ENCODE measurements at places on chromosomes 5 and 9.
A peak's percentile ranks its signal among the peaks of the same experiment; 100 is the strongest.

DNA sequence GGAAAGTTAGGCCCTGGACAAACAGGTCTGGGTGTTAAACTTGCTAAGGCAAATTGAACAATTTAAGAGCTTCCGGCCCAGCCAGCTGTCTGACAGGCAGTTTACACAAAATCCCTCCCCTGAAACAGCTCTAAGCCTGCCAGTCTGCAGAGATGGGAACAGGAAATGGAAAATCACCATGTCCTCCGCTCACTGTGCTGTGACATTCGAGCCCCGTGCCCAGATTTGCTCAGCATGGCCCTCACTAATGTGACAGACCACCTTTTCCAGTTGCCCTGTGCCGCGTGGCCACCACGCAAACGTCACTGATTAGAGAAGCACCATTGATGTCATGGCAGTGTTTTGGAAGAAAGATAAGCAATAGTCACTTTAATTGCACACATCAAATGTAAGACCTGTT, 41.0 kb downstream of the CCNJL start:
- DNase-seq = peak; percentile 32

DNA sequence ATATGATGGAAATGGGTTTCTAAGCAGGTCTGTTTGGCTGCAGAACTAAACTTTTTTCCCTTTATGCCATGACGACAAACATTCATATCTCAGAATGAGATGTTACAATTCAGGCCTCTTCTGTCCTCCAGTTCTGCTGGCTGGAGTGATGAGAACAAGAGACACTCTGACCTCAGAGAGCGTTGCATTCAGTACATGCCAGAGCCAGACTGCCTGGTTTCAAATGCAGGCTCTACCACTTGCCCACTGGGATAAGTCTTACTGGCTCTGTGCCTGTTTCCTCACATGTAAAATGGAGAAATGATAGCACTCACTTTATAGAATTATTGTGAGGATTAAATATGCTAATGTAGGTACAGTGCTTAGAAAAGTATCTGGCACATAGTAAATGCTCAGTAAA, 24.8 kb upstream of the TOMM5 start:
- peak; percentile 4 for DNase-seq

GRCh38 chr5:83657807-83658525, 62.7 kb downstream of the HAPLN1 start:
- DNase-seq = no peak

GRCh38 chr5:171617266-171617665, 168.4 kb upstream of the SMIM23 start:
- DNase-seq = no peak

GRCh38 chr9:72315510-72316311, 49.3 kb downstream of the ZFAND5 start:
- DNase-seq = peak; percentile 72

DNA sequence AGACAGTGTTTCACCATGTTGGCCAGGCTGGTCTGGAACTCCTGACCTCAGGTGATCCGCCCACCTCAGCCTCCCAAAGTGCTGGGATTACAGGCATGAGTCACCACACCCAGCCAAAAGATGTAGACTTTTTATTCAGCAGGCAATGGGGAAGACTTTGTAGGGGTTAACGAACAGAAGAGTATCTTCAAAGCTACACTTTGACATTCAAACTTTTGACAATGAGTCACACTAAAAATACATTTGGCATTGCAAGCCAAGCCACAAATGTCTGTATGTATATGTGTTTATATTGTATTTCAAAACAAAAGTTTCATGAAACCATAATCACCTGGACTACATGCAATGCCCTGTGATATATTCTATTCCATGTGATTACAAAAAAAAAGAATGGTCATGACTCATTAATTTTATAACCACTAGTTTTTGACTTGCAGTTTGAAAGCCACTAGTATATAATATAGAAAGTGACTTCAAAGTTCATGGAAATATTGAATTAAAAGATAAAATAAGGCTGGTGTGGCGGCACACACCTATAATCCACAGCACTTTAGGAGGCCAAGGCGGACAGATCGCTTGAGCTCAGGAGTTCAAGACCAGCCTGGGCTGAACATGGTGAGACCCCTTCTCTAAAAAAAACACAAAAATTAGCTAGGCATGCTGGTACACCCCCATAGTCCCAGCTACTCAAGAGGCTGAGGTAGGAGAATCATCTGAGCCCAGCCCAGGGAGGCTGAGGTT, 8.3 kb downstream of the DIMT1 start:
- no peak for DNase-seq

GRCh38 chr5:103829585-103829984, 267.0 kb upstream of the NUDT12 start:
- no peak for DNase-seq

- no peak for DNase-seq
Measured at GRCh38 chr9:134313470-134313869, 12.8 kb upstream of the RXRA start.

- DNase-seq = peak; percentile 61
Measured at GRCh38 chr5:43215073-43215631, 23.1 kb downstream of the NIM1K start.

DNA sequence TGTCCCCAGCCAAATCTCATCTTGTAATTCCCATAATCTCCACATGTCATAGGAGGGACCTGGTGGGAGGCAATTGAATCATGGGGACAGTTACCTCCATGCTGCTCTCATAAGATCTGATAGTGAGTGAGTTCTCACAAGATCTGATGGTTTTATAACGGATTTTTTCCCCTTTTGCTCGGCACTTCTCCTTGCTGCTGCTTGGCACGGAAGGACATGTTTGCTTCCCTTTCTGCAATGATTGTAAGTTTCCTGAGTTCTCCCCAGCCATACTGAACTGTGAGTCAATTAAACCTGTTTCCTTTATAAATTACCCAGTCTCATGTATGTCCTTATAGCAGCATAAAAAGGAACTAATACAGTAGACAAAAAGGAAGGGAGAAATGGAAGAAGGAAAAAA, 76.7 kb upstream of the CCNG1 start:
- DNase-seq = no peak

DNA sequence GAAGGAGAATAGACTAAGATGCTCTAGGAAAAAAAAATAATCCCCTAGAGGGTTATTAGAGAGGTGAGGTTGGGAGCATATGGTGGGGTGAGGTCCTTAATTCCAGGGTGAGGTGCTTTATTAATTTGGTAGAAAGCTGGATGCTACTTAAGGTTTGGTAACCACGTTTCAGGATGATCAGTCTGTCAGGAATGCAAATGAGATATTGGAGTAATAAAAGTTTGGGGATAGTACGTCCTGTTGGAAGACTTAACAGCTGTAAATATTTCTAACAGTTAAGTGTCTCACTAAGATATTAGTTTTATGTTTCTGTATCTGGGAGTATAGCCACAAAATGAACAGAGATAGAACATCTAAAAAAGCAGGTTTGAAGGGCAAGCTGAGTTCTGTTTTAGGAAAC, 578.9 kb downstream of the CETN3 start:
- no peak for DNase-seq

- peak; percentile 82 for DNase-seq
Measured at GRCh38 chr9:69121155-69122081, 52.7 kb upstream of the TJP2 start.

- DNase-seq = no peak
Measured at GRCh38 chr5:65163698-65164097, 318.0 kb downstream of the ADAMTS6 start.

- no peak for DNase-seq
Measured at GRCh38 chr5:42894057-42894456, 82.4 kb upstream of the SELENOP start.

GRCh38 chr9:105418588-105419500, 29.0 kb upstream of the FSD1L start:
- no peak for DNase-seq

Measured in eye (tissue), 1 donor.